Stimulated activated CD4-positive, alpha-beta T cell treated with anti-CD3 and anti-CD28 coated beads, Interleukin-2, amount 100 ng/mL, for 24 hours (primary cell): ENCODE measurements at places on chromosomes 12 and 14.

- no peak for DNase-seq
Observed at GRCh38 chr12:101931498-101932326, 54.3 kb downstream of the DRAM1 start.

DNA sequence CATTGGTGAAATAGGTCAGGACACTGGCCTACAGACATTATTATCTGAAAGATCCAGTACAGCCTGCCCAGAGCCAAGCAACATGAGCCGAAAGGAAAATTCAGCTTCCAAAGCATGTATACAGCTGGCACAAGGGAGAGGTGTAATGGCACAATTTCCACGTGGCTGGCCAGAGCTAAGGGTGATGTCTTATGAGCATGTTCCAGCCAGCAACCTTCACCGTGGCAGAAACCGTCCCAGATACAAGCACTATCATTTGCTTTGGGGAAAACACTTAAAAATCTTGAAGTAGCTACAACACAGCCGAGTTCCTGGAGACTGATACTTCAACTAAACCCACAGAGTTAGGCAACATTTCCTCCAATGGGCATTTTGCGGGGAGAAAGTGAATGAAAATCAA, 44.5 kb downstream of the CORO1C start:
- DNase-seq, result no peak

DNA sequence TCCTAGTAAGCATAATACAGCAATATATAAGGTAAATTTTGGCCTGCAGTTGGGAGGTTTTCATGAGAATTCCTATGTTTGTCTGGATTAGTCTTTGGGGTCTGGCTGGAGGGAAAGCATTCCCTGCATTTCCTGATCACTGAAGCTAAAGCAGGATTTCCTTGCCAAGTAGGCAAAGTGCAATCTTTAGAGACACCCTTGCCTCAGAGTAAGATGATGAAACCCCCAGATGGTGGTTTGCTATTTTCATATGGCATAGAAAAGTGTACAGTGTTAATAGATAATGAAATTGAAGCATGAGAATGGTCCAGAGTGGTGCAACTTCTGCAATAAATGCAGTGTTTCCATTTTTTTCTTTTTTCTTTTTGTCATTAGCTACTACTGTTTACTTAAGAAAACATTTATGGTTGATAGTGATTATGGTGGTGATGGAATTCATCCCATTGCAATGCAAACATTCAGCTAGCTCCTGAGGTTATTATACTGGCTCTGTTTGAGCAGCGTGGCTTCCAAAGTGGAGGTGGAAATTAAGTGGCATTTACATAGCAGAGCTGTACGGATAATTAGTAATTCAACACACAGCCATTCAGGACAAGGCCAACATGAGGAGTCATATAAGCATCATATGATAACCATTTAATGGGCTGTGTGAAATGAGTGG, 276.3 kb downstream of the DUSP6 start:
- no peak for DNase-seq

GRCh38 chr12:63808631-63809030, 28.9 kb downstream of the RXYLT1 start:
- DNase-seq, result no peak

DNA sequence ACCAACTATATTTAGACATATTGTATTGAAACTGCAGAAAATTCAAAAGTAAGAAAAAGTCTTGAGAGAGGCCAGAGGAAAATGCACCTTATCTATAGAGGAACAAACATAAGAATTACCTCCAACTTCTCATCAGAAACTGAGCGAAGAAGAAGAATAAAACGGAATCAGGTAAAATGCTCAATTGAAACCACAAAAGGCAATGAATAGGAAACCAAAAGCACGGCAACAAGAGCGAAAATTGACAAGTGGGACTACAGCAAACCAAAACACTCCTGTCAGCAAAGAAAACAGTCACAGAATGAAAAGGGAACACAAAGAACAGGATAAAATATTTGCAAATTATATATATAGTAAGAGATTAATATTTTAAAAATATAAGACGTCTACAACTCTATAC, 61.9 kb upstream of the PARP11 start:
- DNase-seq, result no peak

GRCh38 chr12:57241402-57242310, 9.3 kb downstream of the STAC3 start:
- no peak for DNase-seq

- DNase-seq, result no peak
Observed at GRCh38 chr12:12159988-12160387, 89.2 kb downstream of the BCL2L14 start.

DNA sequence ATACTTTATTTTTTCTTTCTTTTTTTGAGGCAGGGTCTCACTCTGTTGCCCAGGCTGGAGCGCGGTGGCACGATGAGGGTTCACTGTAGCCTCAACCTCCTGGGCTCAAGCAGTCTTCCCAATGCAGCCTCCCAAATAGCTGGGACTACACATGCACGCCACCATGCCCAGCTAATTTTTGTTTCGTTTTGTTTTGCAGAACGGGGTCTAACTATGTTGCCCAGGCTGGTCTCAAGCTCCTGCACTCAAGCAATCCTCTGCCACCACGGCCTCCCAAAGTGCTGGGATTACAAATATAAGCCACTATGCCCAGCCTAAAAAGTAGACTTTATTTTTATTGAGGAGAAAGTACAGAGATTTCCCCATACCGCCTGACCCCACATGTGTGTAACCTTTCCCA, 4.7 kb upstream of the MSI1 start:
- no peak for DNase-seq

DNA sequence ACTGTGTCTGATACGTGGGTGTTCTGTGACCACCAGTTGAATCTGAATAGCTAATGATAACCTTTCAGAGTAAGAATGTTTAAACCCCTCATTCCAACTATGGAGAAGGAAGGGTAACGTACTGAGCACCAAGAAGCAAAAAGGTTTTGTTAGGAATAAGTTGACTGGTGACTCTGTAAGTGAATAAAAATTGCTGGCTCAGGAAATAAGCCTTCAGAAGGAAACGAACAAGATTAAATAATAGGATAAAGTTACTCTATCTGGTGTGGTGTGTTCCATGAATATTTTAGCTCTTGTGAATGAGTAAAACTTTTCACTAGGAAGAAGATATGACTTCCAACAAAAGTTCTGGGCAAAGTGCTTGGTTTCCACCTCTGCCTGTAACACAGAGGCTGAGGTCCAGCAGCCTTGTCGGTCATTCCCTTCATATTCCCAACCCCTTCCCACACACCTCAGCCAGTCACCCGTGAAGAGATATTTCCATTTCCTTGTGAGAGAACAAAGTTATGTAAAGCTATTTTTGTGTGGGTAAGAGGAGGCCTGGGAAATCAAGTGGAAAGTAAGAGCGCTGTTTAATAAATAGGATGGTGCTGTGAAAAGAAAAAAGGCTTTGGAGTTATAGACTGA, 47.1 kb downstream of the ARF6 start:
- no peak for DNase-seq

GRCh38 chr14:37508503-37508902, 86.5 kb downstream of the FOXA1 start:
- no peak for DNase-seq
